Fibroblast of skin of left biceps (primary cell): ENCODE measurements at places on chromosomes 5 and 9.

GRCh38 chr9:94868464-94868863, 142.0 kb downstream of the AOPEP start:
- DNase-seq, result no peak

GRCh38 chr9:73441890-73442818, 290.5 kb downstream of the ANXA1 start:
- peak; percentile 10 for DNase-seq

GRCh38 chr5:115435778-115436712, 108.5 kb downstream of the FEM1C start:
- DNase-seq, result no peak

- no peak for DNase-seq
These were observed 12.5 kb downstream of the TERT start for GRCh38 chr5:1282131-1282992.

DNA sequence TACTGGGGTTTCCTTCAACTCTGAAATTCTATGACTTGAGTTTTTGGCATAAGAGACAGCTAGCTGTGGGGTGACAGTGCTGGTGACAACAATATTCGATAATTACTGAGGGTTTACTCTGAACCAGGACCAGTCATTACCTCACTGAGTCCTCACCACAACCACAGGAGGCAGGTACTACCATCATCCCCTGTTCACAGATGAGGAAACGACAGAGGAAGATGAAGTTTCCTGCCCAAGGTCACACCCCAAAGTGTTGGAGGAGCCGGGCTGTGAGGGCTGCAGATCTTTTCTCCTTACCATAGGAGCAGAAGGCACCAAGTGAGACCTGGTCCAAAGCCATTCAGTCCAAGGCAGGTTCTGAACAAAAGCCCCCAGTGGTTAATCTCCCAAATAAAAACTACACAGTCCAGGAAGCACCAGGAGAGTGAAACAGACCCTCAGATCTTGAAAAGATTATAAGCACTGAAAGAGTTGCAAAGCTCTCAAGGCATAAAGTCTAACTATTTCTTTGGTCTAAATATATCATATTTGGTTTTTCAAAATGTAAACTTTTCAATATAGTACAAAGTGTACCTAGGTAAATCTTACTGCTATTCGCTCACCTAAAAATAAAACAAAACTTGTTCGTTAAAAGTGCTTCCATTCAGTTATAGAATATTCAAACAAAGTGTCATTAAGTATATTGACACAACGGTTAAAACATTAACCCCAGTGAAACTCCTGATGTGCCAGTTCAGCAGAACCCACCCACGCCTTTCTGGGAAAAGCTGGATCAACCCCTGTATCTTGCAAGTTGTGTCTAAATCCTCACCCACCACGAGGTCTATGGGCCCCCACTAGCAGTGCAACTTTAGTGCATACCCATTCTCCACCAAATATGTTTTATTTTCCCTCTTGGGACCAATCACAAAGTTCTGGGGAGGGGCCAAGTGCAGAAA, 82.6 kb upstream of the EQTN start:
- DNase-seq, result no peak

DNA sequence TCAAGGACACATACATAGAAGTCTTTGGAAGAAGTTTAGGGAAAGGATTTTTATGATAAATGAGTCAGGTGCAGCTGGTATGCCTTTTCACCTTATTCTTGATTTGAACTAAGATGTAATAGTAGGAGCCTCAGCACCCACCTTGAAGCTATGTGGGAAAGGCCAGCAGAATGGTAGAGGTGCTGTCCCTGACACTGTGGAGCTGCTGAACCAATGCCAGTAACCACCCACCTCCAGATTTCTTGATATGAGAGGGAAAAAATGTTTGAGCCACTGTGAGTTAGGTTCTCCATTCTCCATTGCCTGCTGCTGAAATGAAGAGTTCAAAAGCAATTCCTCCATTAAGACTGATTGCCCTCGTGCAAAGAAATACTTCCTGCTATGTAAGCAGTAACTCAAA, 12.2 kb upstream of the HMGCR start:
- no peak for DNase-seq

DNA sequence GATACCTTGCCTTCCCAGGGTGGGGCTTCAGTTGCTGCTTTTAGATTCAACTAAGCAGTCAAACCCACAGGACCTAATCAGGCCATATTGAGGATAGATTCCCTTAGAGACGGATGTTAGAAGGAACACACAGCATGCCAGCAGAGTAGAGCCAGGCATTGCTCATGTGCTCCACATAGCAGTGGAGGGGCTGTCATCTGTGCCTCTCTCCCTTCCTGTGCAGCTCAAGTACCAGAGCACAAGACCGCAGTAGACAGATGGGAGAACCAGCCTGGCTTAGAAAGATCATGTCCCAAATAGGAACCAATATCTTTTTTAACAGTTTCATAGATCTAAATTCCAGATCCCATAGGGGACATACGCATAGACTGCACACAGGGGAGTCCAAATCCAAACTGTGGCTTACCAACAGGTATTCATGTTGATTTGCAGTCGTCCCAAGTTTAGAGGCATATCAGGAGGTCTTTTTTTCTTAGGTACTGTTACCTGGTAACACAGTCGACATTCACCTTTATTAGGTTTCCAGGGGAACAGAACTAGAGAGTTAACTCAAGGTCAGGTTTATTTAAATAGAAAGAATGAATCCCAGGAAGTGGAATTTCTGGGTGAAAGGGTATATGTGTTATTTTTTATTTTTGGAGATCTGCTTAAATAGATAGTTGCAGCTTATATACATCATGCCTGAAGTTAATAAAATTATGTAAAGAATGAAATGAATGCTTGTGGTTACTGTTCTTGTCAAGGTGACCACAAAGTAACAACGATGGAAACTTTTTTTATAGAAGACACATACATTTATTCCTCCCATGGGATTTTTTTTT, 43.5 kb upstream of the PCAT7 start:
- DNase-seq, result peak; percentile 25

DNA sequence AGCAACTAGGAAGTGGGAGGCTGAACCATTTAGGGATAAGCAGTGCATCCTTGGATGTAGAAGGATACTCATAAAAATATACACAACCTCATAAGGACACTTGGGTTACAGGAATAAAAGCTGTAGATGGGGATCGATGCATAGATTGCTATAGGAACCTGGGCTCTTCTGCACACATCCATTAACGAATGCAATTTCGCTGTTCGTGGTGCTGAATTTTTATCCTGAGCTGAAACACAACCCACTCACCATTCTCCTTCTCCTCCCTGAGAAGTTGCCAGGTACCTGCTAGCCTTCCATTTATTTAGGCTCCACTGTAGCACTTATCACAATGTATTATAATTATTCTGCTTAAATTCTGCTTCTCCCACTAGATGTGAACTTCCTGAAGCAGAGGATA, 320.6 kb upstream of the BRINP1 start:
- no peak for DNase-seq

- no peak for DNase-seq
These were observed 103.4 kb downstream of the ADAMTS2 start for GRCh38 chr5:179241764-179242370.

GRCh38 chr5:159515909-159516415, 185.7 kb upstream of the IL12B start:
- no peak for DNase-seq

DNA sequence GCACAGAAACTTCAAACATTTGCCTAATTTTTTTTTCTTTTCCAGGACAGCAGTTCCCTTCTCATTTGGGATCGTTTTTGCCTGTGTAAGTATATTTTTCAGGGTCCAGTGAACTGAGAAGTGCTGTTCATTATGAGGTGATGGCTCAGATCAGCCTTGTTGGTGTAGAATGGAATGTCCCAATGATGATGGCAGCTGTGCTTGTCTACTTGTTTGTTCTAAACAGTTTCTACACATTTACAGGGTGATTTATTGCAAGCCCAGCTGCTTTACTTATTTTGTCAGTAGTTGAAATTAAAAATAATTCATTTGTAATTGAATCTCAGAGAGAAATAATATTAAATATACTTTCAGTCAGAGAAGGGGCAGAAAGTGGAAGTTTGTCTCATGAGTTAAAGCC, 337.6 kb upstream of the SEMA6A start:
- no peak for DNase-seq

DNA sequence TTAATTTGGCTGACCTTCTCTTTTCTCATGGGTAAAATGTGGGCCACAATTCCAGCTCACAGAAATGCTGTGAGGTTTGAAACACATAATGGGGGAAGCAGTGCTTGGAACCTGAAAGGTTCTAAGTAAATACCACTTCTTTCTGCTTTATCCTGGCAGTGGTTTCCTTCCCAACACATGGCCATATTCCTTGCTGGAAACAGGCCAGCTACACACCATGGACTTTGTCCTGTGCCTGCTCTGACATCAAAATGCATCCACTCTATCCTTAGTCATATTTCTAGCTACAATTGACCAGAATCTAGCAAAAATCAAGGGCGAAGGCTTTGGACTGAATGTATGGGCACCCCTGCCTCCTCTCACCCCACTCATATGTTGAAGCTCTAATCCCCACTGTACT, 93.1 kb upstream of the TRPC7 start:
- no peak for DNase-seq

- DNase-seq, result no peak
These were observed 342.4 kb downstream of the RASEF start for GRCh38 chr9:82720515-82720914.

GRCh38 chr9:2859776-2860379, 16.0 kb upstream of the PUM3 start:
- no peak for DNase-seq

DNA sequence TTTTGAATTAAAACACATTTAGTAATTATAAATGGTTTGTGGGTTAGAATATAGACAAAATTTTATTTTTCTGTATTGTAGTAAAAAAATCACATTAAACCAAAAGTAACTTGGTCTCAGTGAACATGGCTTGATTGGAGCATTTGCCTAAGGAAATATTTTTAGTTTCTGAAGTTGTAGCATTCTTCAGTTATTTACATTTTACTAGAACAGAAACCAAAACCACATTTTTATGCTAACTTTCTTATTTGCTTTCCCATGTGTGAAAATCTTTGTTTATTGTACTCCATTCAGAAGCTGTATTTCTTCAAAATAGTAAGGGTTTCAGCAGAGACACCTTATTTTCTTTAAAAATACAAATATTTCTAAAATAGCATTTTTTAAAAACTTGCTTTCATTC, 129.9 kb downstream of the SGCD start:
- DNase-seq, result no peak

DNA sequence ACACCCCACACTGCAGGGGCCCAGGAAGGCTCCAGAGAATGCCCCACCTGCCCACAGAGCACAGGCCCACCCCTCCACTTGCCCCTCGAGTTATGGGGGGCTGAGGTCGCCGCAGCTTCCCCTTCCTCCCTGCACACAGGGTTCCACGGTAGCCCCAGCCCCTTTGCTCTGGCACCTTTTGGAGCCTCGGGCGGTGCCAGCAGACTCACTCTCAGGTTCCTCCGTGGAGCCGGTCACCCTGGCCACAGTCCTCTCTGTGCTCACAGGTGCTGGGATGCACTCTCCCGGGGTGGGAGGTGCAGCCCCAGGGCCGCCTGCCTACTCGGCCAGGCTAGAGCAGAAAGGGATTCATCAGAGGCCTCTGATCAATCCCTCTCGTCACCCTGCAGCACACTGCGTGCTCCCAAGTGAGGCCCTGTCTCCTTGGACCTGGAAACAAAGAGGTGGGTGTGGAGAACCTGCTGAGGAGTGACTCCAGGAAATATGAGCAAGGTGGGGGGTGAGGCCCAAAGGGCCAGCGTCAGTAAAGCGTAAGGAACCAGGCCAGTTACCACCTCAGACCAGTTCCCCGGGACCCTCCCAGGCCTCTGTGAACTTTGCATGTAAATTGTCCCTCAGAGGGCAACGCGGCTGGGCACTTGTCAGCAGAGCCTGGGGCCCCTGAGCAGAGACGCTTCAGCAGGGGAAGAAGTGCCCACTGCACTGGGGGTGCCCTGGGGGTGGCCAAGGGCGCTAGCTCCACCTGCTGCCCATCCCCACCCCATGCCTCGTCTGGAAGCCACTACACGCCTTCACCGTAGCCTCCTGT, 167.8 kb downstream of the OLFM1 start:
- no peak for DNase-seq

DNA sequence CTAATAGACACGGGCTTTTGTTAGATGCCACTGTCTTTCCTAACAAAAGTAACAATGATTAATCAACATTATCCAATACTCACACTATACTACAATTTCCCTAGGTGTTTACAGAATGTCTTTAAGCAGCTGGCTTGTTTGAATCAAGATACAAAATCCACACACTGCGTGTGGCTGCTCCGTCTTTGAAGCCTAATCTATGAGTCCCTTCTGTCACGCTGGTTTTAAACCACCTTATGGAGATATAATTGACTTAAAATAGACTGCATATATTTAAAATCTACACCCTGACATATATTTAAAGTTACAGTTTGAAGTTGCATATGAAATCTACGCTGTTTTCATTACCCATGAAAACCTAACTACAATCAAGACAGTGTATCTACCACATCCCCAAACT, 73.9 kb upstream of the TBC1D9B start:
- no peak for DNase-seq

DNA sequence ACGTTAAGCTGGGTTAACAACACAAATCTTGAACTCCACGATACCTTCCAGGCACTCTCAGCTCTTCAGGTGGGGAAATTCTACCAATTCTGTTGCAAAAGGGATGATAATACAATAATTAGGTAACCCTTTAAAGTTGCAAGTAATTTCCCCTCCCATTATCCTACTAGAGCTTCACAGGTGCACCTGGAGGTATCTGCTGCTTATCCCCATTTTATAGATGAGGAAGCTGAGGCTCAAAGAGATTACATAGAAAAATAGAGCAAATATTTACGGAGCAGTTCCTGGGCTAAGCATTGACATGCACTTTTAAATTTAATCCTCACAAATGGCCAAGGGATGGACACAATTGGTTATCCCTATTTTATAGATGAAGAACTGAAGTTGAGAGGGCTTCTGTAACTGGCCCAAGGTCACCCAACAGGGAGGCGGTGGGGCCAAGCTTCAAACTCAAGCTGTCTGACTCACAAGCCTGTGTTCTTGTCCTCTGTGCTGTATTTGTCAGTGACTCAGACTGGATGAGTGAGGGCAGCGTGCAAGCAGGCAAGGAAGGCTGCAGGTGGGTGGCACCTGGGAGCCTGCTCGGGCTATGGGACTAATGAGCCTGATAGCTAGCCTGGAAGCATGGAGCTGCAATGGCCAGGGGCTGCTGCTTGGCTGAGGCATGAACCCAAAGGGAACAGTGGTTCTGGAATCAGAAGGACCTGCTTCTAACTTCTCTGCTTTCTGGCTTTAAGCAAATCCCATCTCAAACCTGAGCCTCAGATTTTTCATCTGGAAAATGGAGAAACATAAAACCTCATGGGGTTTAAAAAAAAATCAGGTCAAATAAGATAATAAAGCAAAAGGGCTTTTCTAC, 105.5 kb downstream of the PDE6A start:
- DNase-seq, result no peak
